ENCODE measurements at places on chromosomes 7 and 10. TPM values are rescaled to one million over a fixed set of nuclear protein-coding genes. Genes with fewer than 3 reads are reported as not detected.

Gene JMJD1C
- total RNA-seq, result 95.2 TPM

Gene YAE1
- total RNA-seq, result 11.9 TPM

DNA sequence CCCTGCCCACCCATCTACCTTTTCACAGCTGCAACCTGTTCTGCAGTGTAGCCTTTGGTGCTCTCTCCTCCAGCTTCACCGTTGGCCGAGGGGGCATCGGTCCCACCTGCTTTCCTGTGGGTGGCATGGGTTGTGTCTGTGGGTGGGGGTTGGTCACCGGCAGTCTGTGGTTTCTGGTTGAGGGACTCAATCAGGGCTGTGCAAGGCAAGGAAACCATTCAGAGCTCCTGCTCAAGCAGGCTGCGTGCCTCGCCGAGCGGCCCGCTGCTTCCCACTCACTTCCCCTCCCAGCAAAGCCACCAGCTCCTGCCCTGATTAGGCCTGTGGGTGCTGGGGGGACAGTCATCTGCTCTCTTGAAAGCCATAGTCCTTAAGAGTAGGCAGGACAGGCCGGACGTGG, 9.8 kb downstream of the DNAJB12 start:
- no peaks in the 10 kb centered on the region for H3K4me1 ChIP-seq
- H3K27me3 ChIP-seq, result no peaks in the 10 kb centered on the region
- no peak for DNase-seq
- no peak overlapping the region for H3K4me3 ChIP-seq
- H3K36me3 ChIP-seq, result peaks cover 40% of the 10 kb centered on the region
- no peak overlapping the region for H3K27ac ChIP-seq

DNA sequence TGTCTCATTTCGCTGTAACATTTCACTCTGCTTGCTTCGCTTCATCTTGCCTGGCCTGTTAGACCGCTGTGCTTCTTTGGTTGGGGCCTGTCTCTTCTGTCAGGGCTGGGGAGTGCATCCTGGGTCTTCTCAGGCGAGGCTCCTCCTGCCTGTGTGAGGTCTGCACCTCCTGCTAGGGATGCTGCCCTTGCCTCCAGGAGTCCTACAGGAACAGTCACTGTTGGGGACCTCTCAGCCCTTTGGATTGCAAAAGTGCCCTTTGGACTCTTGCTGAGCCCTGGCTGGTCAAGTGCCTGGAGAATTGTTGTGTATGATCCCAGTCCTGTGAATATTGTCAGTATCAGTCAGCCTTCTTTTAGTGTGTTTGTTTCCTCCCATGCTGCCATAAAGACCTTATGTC, 84.1 kb downstream of the MDFIC start:
- H3K27me3 ChIP-seq, result no peaks in the 10 kb centered on the region
- H3K27ac ChIP-seq, result no peak overlapping the region
- no peak overlapping the region for H3K4me3 ChIP-seq

DNA sequence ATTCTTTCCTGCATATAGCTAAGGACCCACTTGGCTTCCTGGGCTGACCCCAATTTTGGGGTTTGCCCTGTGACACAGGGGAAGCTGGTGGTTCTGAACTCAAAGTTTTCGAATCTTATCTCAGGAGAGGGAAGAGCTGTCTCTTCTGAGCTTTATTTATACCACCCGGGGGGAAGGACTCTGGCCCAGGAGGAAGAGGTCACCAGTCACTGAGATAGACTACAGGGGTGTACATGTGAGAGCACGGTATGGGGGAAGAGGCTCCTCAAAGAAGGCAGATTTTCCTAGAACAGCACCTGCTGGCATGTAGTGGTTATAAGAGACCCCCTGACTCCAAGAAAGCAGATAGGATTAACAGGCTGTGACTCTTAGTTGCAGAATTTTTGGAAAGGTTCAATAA, 101.8 kb upstream of the ELMO1 start:
- H3K4me3 ChIP-seq, result no peak overlapping the region
- H3K36me3 ChIP-seq, result no peaks in the 10 kb centered on the region
- no peaks in the 10 kb centered on the region for H3K27me3 ChIP-seq

GRCh38 chr7:65840446-65840845, 32.4 kb upstream of the VKORC1L1 start:
- no peaks in the 10 kb centered on the region for H3K36me3 ChIP-seq
- no peak overlapping the region for H3K4me3 ChIP-seq
- DNase-seq, result no peak
- no peaks in the 10 kb centered on the region for H3K4me1 ChIP-seq
- H3K27me3 ChIP-seq, result no peaks in the 10 kb centered on the region

DNA sequence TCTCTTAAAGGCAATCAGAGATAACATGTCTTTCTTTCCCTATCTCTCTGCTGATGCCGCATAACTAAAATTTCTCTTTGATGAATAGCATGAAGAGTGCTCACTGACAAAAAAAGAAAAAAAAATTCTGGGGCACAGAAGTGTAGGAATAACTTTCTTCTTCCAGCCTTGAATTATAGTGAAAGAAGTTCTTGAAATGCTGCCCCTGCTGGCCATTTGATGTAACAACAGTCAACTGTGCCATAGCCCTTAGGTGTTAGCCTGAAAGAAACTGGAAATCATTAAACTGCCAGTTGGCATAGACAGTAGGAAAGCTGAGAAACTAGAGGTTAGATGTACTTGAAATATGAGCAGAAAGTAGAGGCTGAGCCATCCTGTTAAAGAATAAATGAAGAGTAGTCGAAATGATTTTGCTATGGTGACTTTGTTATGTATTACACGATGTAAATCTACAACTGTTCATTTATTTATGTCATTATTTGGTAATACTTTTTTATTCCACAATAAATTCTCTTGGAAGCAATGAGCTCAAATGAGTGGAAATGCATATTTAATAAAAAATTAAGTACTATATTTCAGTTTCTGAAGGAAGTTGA, 48.3 kb upstream of the FAM171A1 start:
- DNase-seq, result no peak
- H3K27ac ChIP-seq, result no peak overlapping the region
- no peaks in the 10 kb centered on the region for H3K36me3 ChIP-seq
- no peaks in the 10 kb centered on the region for H3K27me3 ChIP-seq
- H3K4me1 ChIP-seq, result no peaks in the 10 kb centered on the region

GRCh38 chr10:46092524-46093081, 46.5 kb upstream of the MSMB start:
- H3K27ac ChIP-seq, result no peak overlapping the region
- no peaks in the 10 kb centered on the region for H3K27me3 ChIP-seq
- no peak for DNase-seq
- H3K4me3 ChIP-seq, result no peak overlapping the region

DNA sequence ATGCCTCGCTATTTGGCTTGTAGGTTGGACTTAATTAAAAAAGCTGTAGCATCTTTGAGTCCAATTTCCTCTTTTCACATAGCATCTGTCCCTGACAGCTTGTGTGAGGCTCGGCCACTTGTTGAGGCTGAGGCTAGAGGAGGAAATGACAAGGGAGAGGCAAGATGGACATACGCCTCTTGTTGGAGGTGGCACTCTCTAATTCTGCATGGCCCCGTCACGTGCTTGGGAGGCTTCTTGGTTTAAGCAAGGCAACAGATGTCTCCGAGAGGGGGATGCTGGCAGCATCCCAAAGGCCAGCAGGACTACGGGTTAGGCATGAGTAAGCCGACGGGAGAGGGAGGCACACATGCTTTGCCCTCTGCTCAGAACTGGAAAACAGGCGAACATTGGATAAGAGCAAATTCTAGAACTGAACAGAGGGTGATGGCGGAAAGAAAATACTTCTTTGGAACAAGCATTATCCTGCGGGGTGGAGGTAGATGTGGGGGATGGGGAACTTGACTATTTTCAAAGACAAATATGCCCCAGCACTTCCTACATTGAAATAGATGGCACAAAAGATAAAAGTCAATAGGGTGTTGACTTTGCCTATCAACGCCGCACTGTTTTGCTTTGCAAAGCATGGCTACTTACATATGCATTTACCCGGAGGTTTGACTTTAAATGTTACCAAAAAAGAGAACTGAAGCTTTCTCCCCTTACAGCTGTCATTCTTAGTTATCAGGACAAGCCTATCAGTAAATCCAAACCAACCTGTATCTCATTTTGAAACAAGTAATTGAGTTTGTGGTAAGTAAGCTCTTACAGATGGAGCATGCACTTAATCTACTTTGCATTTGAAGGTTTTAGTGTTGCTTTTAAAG, 94.8 kb downstream of the CHN2 start:
- H3K4me3 ChIP-seq, result no peak overlapping the region
- H3K4me1 ChIP-seq, result no peaks in the 10 kb centered on the region
- no peak for DNase-seq
- no peaks in the 10 kb centered on the region for H3K27me3 ChIP-seq

GRCh38 chr7:51949726-51950644, 633.4 kb upstream of the COBL start:
- H3K27ac ChIP-seq, result no peak overlapping the region
- no peak overlapping the region for H3K4me3 ChIP-seq
- no peaks in the 10 kb centered on the region for H3K4me1 ChIP-seq
- no peak for DNase-seq
- no peaks in the 10 kb centered on the region for H3K36me3 ChIP-seq
- H3K27me3 ChIP-seq, result no peaks in the 10 kb centered on the region

DNA sequence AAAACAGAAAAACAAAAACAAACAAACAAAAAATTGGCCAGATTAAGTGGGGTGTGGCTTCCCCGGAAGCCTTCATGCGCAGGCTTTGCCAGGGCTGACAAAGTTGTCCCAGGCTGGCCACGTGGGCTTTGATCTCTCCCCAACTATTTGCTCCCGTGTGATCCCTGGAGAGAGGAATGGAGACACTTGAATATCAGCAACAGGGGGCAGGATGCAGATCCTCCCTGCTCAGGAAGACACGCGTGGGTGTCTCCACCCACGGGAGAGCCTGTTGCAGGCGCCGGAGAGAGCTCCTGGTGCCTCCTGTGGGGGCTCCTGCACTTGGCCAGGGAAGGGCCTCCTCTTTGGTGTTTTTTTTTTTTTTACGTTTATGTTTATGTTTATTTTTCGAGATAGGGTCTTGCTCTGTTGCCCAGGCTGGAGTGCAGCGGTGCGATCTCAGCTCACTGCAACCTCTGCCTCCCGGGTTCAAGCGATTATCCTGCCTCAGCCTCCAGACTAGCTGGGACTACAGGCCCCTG, 19.0 kb downstream of the TRIM56 start:
- DNase-seq, result no peak
- no peaks in the 10 kb centered on the region for H3K27me3 ChIP-seq
- H3K4me1 ChIP-seq, result peaks cover 12% of the 10 kb centered on the region
- no peaks in the 10 kb centered on the region for H3K36me3 ChIP-seq

- no peaks in the 10 kb centered on the region for H3K27me3 ChIP-seq
- peak overlapping the region; percentile 98 for H3K27ac ChIP-seq
- no peak for DNase-seq
- no peak overlapping the region for H3K4me3 ChIP-seq
- peaks cover 36% of the 10 kb centered on the region for H3K4me1 ChIP-seq
These were observed 2.8 kb upstream of the ELN start for GRCh38 chr7:74025146-74025545.

GRCh38 chr7:106062006-106062405, 50.1 kb downstream of the SYPL1 start:
- no peaks in the 10 kb centered on the region for H3K27me3 ChIP-seq
- DNase-seq, result no peak
- peaks cover 18% of the 10 kb centered on the region for H3K4me1 ChIP-seq
- no peak overlapping the region for H3K4me3 ChIP-seq

GRCh38 chr7:38806912-38807311, 102.1 kb downstream of the VPS41 start:
- no peaks in the 10 kb centered on the region for H3K27me3 ChIP-seq
- H3K4me1 ChIP-seq, result no peaks in the 10 kb centered on the region
- no peak overlapping the region for H3K4me3 ChIP-seq
- no peak for DNase-seq
- no peak overlapping the region for H3K27ac ChIP-seq
- H3K36me3 ChIP-seq, result no peaks in the 10 kb centered on the region

- H3K4me1 ChIP-seq, result no peaks in the 10 kb centered on the region
- H3K4me3 ChIP-seq, result no peak overlapping the region
- H3K27me3 ChIP-seq, result no peaks in the 10 kb centered on the region
- H3K36me3 ChIP-seq, result no peaks in the 10 kb centered on the region
These were observed 182.5 kb downstream of the SEMA3D start for GRCh38 chr7:85004402-85004801.
